ENCODE measurements at places on chromosomes 1 and 21.

GRCh38 chr1:24381256-24381655 is 32.3 kb downstream of the STPG1 start:
- no peak for DNase-seq

- no peak for DNase-seq
These were observed 12.7 kb upstream of the HMGCL start for GRCh38 chr1:23837908-23838307.

DNA sequence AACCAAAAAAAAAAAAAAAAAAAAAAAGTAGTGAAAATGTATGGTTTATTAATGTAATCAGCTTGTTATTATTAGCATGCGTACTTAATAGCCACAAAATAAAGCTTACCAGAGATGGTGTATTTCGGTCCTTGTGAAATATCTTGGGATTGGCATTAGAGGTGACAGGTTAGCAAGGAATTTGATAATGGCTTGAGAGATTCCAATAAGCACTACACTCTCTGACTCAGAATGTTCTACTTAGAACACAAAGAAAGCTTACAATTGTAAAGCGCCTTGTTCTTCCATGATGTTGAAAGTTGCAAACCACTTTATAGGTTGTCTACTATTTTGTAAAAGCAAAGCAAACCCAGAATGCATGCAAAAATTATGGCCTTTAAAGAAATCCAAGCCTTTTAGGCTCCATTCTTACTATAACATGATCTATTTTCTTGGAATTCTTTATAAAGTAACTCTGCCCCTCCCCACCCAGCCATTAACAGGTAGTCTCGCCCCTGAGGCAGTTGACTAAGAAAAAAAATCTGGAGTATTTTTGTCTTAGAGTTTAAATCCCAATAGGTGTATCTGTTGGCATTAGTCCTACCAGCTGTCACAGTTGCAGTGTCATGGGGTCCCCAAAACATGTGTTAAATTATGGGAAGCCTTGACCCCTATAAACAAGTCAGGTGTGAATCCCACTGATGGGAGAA is 129.2 kb downstream of the DHRS3 start:
- DNase-seq = no peak

DNA sequence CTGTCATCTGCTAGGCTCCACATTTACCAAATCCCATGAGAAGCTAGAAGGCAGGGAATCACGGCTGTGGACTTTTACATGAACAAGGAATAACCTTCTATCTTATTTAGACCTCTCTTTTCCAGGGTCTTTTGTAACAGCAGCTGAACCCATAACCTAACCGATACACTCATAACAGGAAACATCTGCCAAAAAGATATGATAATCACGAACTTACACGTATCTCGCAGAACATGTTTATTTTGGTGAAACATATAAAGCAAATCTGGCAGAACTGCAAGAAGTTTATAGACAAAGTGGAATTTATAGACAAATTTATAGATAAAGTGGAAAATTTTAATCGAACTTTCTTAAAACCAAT is 20.4 kb downstream of the TINAGL1 start:
- no peak for DNase-seq

- no peak for DNase-seq
These were observed 38.4 kb upstream of the TRABD2B start for GRCh38 chr1:48035371-48036141.

DNA sequence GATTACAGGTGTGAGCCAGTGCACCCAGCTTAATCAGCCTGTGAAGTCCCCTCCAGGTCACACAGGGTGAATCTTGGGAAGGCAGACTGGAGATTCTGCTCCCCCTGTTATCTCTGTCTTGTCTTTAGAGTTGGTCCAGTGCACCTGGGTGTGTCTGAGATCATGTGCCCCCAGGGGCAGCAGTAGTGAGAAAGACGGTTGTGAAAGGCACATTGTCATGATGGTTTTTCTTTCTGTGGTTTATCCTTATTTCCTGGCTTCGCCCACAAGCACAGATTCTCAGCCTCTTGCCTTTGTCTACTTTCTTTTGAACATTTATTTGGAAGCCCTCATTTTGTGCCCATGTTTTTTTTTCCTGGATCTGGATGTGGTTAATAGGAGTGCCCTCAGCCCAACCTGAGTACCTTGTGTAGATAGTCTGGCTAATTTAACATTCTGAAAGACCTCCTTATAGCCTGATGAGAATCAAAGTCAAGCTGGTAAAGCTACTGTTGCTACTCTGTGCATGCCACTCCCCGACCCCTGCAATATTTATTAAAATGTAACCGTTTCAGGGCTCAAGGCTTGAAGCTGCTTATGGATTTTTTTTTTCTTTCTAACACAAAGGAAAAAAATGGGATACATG is 23.7 kb downstream of the UCK2 start:
- no peak for DNase-seq

DNA sequence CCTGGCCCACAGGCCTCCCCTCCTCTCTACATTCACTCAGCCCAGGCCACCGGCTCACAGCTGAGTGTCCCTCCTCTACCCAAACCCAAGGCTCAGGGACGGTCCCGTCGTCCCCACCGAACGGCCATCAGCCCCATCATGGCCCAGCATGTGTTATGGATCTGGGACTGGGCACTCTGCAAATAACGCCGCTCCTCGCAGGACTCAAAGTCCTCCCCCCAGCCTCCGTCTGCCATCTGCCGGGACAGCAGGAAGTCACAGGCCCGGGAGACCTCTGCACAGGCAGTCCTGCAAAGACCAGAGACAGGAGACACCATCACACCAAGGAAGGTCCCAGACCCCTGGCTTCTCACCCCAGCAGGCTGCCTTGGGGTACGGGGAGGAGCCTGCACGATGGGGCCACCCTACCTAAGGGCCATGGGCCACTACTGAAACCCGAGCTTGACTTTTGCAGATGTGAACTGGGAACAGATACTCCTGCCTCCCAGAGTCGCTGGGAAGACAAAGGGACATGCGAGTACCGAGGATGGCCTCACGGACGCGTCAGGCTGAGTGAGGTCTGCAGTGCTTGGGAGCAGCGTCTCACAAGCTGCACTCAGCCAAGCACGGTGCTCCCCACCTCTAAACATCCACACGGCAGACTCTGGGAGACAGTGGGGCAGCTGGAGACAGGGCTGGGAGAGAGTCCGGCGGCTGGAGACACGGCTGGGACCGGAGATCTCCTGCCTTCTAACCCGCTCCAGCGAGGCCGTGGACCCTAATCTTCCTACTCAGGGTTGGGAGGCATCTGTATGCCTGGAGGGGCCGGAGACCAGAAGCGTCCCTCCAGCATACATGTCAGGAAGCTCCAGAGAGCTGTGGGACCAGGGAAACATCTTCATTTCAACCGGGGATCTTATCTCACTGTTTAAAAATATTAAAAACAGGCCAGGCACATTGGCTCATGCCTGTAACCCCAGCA is 10.4 kb upstream of the SPATC1L start:
- DNase-seq = no peak

DNA sequence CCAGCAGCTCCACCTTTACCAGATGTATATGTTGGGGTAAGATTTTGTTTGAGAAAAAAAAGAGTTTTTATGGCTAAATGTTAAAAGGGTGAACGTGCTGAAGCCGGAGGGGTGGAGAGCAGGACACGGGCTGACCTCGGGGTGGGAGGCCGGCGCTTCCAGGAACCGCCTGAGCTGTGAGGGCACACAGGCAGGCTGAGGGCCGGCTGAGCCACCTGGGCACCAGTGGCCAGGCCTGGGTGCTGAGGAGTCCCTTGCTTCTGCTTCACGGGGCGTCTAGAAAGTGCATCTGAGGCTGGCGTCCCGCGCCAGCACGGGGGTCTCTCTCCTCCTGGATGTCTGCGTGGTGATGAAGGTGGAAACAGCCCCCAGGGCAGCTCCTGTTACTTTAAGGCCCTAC is 33.6 kb upstream of the ADARB1 start:
- no peak for DNase-seq

- no peak for DNase-seq
These were observed 44.9 kb downstream of the RAB3B start for GRCh38 chr1:51945591-51945990.

- no peak for DNase-seq
These were observed 14.7 kb downstream of the KIAA1614 start for GRCh38 chr1:180927348-180927747.

- DNase-seq = no peak
These were observed 34.5 kb upstream of the HTR1D start for GRCh38 chr1:23251812-23252211.

DNA sequence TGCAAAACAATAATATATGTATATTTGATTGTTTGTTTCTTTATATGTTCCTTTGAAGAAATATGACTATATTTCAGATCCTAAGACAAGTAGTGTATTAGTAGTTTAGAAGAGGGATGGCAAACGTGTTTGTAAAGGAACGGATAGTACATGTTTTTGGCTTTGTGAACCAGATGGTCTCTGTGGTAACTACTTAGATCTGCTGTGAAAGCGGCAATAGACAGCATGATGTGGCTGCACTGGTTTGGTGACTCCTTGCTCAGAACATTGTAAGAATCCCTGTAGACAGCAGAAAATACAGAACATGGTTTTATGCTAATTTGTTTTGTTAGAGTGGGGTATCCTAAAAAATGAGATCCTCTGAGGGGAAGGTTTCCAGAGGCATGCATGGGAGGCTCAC is 3.1 kb downstream of the ACADM start:
- no peak for DNase-seq

GRCh38 chr1:207459008-207459407 is 4.9 kb downstream of the CR2 start:
- DNase-seq = peak; percentile 46

DNA sequence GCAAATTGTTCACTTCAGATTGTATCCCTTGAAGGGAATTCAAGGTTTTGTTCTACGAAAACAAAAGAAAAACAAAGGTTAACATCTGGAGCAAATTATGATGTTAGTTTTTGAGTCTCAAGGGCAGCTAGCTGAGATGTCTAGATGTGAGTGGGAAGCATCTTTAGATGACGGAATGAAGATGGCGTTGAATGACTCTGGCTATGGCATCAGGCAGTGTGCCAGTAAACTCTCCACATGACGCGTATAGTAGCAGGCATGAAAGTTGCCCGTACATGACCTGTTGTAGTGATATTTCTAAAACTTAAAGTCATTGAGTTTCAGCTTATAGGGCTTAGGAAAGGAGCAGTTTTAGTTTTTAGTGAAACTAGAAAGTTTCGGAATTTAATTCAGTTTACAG is 12.3 kb upstream of the SDC3 start:
- no peak for DNase-seq

DNA sequence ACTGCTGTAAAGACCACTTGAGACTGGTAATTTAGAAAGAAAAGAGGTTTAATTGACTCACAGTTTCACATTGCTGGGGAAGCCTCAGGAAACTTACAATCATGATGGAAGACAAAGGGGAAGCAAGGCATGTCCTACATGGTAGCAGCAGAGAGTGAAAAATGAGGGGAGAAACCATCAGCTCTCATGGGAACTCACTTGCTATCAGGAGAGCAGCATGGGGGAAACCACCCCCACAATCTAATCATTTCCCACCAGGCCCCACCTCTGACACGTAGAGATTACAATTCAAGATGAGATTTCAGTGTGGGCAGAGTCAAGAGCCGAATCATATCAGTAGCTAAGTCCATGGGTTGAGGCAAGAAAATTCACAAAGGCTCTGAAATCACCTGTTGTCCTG is 23.8 kb upstream of the LYPD8 start:
- DNase-seq = no peak

DNA sequence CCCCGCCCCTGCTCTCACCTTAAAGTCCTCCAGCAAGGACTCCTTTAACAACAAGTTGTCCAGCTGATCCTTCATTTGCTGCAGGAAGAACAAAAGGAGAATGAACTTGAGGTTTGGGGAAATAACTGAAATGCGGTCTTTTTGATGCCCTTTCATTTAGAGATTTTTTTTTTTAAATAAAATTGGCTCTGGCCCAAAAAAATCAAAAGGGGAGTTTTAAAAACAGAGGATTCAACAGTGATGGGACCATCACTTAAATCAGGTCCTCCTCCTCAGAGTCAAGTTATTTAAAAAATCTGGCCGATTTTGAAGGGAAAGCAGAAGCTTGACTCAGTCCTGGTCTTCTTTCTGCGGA is 742 bp downstream of the IL19 start:
- DNase-seq = no peak

GRCh38 chr1:202966006-202966898 is 805 bp downstream of the CYB5R1 start:
- DNase-seq = no peak

DNA sequence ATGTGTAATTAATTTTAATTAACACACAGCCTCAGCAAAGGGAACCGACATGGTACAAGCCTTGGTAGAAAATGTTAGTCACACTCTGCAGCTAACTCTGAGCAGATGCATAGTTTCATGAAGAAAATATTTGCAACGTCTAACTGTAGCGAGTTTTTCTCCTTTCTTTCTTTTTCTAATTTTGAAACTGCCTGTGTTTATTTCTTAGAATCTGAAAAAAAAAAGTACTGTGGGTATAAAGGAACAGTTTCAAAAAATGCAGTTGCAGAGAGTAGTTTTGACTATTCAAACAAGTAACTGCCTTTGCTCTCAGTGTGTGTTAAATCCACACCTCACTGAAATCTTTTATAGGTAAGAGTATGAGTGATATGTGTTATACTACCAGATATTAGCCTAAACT is 149.9 kb upstream of the C1orf105 start:
- no peak for DNase-seq

DNA sequence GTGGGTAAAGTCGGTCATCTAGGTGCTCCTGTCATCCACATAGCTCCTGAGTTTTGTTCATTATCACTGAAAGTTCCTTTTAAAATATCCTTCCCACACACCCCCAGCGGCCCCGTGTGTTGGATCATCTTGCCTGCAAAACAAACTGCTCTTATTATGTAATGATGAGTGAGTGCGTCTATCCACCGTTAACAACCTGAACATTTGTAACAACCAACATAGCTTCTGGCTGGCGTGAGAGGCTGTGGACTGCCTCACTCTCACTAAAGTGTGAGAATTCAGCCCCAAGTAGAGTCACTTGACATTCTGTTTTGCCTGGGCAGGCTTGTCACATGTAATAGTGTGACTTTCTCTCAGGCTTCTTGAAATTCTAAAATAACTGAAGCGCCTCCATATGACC is 14.5 kb upstream of the KCNA2 start:
- DNase-seq = no peak

DNA sequence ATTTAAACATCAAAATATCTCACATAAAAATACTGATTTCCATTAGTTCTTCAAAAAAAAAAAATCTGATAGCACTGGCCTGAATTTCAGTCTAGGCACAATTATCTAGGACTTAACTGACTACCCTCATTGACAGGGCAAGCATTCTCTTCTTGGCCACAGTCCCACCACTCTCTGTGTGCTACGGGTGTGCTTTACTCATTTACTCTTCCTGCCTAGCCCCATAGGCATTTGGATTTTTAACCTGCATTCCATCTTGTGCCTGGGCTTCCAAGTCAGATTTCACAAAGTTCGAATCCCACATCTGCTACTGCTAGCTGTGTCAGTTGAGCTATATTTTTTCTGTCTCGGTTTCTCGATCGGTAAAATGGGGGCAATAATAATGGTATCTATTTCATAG is 38.0 kb downstream of the PTPN14 start:
- DNase-seq = no peak

- DNase-seq = no peak
These were observed 28.7 kb downstream of the PSMB4 start for GRCh38 chr1:151428068-151428467.

All from CD4-positive, alpha-beta T cell treated with Interleukin-6 for 4 hours (primary cell).